Stimulated activated CD4-positive, alpha-beta T cell treated with anti-CD3 and anti-CD28 coated beads, Interleukin-12 subunit alpha, Interleukin-12 subunit beta, amount 100 ng/mL, for 24 hours (primary cell): ENCODE measurements at places on chromosomes 3 and 15.

GRCh38 chr3:171346582-171347300 lies 113.5 kb downstream of the TNIK start:
- no peak for DNase-seq

DNA sequence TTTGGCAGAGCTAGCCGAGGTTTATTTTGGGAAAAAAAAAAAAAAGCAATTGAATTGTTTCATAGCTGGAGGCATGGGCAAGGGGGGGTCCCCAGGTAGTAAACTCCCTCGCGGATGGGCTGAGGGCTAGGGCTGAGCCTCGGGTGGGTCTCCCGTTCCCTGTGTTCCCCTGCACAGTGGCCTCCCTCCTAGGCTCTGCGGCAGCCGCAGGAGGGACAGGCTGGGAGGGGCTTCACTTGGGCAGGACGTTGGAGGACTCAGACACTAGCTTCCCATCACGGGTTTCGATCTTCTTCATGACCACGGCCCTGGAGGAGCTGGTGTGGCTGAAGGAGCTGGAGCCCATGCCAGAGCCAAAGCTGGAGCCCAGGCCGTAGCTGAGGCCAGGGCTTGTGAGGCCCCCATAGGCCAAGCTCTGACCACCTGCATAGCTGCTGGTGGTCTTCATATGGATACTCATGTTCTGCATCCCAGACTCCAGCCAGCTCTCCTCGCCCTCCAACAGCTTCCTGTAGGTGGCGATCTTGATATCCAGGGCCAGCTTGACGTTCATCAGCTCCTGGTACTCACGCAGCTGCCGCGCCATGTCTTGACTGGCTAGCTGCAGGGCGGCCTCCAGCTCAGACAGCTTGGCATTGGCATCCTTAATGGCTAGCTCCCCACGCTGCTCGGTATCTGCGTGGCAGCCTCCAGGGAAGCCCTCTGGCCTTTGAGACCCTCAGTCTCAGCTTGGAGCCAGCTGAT lies 64.0 kb upstream of the CDAN1 start:
- DNase-seq = no peak

DNA sequence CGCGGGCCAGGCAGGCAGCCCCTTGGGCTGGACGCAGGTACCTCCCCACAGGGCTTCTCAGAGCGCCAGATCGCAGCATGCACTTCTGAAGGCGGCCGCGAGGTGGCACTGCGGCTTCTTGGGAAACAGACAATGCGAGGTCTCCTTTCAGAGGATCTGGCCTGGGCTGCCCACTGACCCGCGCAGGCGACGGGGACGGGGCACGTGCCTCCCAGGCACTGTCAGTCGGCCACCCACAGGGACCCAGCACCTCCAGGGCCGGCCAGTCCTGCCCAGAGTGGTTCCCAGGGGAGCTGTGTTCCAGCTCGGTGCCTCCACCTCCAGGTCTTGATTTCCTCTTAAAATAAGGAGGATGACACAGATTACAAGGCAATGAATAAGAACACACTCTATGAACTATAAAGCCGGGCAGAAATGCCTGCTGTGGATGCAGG lies 24.4 kb upstream of the TXNRD3 start:
- DNase-seq = peak; percentile 79

DNA sequence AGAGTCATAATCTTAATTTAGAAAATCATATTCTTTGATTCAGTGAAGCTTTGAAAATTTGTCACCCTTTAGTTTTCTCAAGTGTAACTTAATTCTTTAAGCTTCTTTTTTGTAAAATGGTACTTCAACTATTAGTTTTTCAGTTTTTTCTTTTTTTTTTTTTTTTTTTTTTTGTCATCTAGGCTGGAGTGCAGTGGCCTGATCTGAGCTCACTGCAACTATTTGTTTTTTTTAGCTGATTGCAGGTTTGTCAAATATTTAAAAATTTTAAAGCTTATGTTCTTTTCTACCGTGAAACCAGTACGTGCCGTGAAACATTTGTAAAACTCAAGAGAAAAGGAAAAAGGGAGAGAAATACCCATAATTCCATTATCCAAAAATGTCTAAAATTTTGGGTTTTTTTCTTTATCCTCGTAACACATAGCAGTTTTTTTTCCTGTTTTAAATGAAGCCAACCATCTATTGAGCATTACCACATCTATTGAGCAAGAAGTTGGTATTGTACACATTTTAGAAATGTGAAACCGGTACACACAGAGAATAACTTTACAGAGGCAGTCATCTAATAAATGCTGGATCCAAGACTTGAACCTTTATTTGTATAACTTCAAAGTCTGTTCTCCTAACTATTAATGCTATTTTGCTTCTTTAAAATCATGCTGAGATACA lies 25.7 kb downstream of the ECT2 start:
- no peak for DNase-seq

- DNase-seq = no peak
Observed at GRCh38 chr3:196585044-196585757, 16.7 kb downstream of the FBXO45 start.
